ENCODE measurements at places on chromosomes 1 and 21.

GRCh38 chr1:34590211-34590623, 164.6 kb upstream of the GJB5 start:
- DNase-seq: no peak

GRCh38 chr1:221451741-221452140, 290.1 kb downstream of the DUSP10 start:
- DNase-seq: no peak

- DNase-seq: no peak
These were observed 360.1 kb downstream of the SMYD3 start for GRCh38 chr1:246146804-246147523.

- DNase-seq: no peak
These were observed 28.9 kb upstream of the RGS1 start for GRCh38 chr1:192546596-192547190.

GRCh38 chr1:28354121-28354520, 15.4 kb upstream of the PHACTR4 start:
- DNase-seq: no peak

GRCh38 chr1:107016376-107016978, 40.0 kb upstream of the PRMT6 start:
- DNase-seq: no peak

DNA sequence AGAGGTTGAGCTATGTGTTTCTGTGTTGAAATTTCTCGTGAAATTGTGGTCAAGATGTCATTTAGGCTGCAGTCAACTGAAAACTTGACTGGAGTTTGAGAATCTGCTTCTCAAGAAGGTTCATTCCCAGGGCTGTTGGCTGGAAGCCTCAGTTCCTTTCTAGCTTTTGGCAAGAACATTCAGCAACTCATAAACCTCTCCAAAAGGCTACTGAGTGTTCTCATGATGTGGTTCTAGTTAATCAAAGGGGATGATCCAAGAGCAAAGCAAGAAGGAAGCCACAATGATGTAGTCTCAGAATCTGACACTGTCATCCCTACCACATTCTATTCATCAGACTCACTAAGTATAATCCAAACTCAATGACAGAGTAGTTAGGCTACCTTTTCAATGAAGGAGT, 66.6 kb downstream of the SPATA6 start:
- no peak for DNase-seq

DNA sequence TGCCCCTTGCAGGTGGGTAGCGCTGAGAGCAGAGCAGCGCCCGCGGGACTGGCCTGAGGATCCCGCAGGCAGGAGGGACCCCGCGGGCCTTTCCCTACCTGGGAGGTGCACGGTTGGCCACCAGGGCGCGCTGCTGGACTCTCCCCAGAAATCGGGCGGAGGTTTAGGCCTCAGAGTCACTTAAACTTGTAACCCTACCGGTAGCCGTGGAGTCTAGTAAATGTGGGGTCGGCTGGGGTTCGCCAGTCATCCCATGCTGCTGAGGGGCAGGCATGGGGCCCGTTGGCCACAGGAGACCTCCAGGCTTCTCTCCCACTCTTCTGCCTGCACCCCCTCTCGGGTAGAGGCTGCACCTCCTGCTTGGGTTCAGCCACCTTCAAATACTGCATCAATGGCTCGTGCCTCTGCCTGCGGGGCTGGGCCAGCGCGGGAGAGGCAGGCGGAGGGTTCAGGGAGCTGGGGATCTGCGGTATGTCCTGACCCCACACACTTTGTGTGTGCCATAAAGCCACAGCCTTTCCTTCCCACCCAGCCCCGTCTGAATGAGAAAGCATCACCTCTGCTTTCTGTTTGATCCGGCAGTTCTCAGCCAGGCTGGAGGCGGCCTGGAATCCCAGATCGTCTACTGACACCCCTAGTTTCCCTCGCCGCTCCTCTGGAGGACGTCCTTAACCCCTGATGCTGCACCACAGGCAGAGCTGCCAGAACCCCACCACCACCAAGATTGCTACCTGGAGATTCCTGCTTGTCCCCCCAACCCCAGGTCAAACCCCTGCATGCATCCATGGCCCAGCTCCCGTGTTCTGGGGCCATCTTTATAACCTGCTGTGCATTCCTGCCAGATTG, 12.3 kb upstream of the GSTM4 start:
- peak; percentile 72 for DNase-seq

- no peak for DNase-seq
These were observed 63.6 kb downstream of the CDK18 start for GRCh38 chr1:205568135-205568468.

- DNase-seq: no peak
These were observed 166.5 kb downstream of the TPR start for GRCh38 chr1:186208405-186209129.

DNA sequence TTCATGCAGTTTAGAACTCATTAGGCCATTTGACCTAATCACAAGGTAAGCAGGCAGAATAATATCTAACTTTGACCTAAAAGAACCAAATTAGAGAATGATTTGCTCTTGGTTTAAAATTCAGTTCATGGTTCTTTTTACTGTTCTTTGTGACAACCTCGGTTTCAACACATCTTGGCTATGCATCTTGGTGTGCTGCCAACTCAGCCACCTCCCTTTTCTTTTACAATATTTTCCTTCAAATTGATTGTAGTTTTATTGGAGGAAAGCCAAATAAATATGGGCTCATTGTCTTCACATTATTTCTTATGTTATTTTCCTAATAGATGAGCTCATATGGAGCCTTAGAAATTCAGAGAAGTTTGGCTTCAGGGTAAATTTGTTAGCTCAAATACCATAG, 338.3 kb downstream of the SIPA1L2 start:
- DNase-seq: no peak

GRCh38 chr1:238690415-238690814, 696.0 kb upstream of the CHRM3 start:
- no peak for DNase-seq

GRCh38 chr1:97186381-97186780, 464.8 kb downstream of the PTBP2 start:
- DNase-seq: no peak

GRCh38 chr1:57518496-57518895, 94.6 kb upstream of the DAB1 start:
- no peak for DNase-seq

DNA sequence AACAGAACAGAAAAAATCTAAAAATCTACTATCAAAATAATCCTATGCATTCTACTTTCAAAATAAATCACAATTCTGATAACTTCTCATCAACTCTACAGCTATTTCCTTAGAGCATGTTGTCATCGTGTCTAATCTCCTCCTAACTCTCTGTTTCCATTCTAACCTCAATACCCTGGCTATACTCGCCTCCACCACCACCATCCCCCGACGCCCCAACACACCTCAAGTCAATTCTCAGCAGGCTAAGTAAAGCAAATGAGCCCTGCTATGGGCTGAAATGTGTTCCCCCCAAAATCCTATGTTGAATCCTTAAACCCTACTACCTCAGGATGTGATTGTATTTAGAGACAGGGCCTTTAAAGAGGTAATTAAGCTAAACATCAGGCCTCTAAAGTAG, 34.6 kb downstream of the NRDC start:
- no peak for DNase-seq

DNA sequence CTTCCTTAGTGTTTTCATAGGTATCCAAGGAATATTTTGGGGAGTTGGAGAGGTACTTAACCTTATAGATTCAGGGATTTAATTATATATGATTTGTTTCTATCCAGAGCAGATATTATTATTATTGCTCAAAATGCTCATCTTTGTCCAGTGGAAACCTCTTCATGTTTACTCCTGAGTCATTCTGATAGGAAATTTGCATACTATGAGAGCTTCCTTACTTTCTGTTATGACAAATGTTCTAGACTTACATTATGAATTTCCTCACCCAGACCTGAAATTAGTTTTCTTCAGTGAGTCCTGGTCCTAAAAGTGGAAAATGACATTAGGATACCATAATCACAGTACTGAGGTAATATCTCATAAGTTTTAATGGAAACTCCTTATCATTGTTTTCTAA, 57.5 kb upstream of the PLPPR5 start:
- no peak for DNase-seq

- no peak for DNase-seq
These were observed 515.5 kb downstream of the BRINP3 start for GRCh38 chr1:189962181-189962580.

DNA sequence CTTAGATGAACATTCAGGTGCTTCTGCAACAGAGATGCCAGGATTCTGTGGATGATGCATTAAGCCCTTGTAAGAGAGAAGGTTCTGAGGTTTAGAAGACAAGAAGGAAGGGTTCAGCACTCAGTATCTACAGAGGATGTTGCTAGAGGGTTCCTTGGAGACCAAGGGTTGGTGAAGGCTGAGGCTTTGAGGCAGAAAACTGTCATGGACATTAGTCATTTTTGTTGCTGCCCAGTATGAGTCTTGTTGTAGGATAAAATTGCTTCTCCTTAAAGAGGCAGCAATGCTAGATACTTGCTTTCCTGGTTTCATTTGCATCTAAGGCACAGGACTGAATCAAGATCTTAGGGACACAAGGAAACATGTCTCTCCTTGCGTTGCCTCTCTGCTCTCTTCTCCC, 319.4 kb upstream of the NFIA start:
- DNase-seq: no peak

Data from central memory CD4-positive, alpha-beta T cell (primary cell).